ENCODE measurements at places on chromosomes 2 and 18. TPM values are rescaled to one million over a fixed set of nuclear protein-coding genes. Genes with fewer than 3 reads are reported as not detected.

The PIKFYVE gene
- total RNA-seq = 29.2 TPM

The CRYGC gene
- total RNA-seq = not detected

The GALNT14 gene
- total RNA-seq = not detected

The PLEKHA3 gene
- total RNA-seq = 34.4 TPM

GRCh38 chr18:77248873-77249568, 627 bp upstream of the GALR1 start:
- no peak for DNase-seq

GRCh38 chr2:219155054-219155644, 5.5 kb downstream of the NHEJ1 start:
- DNase-seq = peak; percentile 77

DNA sequence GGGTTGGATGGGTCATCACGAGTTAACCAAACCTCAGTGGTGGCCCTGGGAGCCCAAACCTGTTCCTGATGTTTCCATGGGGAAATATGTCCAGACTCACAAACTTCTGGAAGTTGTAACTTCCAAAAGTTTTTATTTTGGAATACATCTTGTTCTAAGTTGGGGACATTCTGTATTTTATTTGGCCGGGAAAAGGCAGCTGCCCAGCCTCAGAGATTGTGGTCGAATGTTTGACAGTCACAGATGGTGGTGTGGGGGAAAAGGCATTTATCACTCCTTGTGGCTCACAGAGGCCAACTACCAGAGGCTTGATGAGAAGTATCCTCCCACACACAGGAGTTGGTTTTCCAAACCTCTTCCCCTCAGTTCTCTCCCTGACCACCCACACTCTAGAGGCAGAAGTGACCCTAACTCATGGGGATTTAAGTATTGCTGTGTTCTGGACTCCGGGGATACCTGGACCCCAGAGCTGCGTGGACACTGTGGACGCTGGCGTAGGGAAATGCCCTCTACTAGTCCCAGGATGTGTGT, 124.7 kb upstream of the PPP1CB start:
- peak; percentile 40 for DNase-seq

GRCh38 chr2:39232141-39232540, 11.6 kb downstream of the CDKL4 start:
- no peak for DNase-seq

DNA sequence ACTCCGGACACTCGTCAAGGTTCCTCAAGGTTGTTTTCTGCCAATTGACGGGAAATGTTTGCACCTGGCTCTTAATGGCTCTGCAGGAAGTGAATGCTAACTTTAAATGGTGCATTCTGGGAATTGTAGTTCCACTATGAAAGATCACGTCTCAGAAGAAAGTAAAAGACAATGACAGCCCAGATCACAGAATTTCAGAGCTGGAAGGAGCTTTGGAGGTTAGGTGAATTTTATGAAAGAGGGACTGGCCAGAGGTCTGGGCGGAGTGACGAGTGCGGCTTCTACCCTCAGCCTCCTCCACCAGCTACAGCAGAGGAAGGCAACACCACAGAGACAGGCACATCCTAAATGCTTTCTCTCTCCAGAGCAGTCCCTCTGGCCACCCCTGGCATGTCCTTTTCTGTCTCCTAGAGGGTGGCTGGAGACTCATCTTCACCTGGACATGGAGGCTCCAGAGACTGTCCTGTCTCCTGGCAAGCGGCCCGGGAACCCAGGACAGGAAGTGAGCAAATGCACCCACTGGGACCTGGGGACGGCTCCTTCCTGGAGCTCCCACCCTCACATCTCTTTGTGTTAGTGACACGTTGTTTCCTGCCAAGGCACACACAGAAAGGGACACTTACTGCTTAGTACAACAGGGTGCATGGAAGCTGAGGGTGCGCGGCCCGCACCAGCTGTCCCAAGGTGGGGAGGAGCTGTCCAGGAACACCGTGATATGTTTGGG, 19.4 kb downstream of the THAP4 start:
- peak; percentile 32 for DNase-seq

DNA sequence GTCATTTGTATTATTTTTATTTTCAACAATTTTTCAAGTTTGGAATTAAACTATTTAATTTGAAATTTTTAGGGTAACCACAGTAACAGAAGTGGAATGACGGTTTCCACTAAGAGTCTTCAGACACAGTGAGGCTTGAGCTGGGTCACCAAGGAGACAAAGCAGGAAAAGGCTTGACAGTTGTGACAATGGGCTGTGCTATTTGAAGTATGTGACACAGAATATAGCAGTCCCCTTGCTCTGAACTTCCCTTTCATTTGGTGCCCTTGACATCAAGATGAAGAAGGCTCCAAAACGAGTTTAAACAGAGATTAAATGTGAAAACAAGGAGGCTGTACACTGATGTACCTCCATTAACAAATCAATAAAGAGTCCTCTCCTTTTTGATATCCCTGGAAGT, 265.4 kb upstream of the DLGAP1 start:
- no peak for DNase-seq

DNA sequence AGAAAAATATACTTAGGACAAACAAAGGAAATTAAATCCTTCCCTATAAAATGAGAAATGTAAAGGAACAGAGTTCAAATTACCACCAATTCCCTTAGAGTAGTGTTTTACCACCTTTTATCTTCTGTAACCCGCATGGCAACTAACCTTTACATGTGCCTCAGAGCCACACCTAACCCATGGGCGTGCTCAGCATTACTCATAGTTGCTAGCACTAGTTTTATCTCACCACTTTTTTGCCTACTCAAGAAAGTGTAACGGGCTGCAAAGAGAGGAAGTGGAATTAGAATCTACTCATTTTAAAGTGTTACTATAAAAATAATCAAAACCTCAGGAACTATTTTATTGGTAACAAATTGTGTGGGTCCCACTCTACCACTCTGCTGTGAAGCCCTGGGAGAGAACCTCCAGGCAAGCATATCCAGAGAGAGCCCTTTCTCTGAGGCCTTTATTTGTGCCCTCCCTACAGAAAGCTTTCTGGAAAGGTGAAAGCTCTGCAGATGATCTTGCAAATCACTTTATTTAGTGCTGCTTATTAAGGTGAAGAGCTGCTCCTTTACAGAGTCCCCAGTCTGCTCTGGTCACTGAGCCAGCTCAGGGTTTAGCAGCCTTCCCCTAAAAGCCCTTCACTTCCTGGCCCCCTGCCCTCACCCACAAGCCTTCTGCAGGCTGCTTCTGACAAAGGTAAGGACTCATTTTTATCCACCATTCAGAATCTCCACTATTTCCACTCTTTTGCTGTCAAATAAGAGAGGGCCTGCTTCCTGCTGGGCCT, 98.8 kb downstream of the TRABD2A start:
- DNase-seq = peak; percentile 53

DNA sequence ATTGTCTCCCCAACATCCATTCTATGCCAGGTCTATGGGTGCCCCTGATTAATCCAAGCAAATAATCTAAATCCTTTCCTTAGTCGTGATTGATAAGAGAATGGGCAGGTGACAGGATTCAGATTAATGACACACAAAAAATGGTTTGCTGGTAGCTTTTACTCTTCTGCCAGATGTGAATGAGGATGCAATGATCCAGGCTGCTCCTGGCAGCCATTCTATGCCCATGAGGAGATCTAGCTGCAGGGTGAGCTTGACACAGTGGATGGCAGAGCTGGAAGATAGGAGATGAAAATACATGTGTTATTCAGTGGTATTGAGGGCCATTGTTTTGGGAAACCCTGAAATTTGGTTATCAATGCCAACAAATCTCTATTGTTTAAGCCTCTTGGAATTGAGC, 69.7 kb downstream of the ACYP2 start:
- no peak for DNase-seq

DNA sequence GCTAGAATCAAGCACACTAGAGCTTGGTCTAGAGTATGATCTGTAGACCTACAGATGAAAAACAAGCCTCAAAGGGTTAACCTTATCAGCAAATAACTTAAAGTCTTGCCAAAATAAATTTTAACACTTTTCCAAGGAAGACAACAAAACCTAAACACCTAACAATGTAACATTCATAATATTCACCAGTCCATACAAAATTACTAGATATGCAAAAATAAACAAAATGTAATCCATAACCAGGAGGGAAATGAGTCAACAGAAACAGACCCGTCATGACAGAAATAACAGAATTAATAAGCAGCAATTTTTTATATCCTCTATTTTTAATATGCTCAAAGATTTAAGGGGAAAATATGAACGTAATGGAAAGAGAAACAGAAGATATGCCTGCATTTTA, 36.1 kb downstream of the TRAK2 start:
- no peak for DNase-seq

GRCh38 chr2:45788401-45788800, 136.9 kb downstream of the PRKCE start:
- DNase-seq = no peak

DNA sequence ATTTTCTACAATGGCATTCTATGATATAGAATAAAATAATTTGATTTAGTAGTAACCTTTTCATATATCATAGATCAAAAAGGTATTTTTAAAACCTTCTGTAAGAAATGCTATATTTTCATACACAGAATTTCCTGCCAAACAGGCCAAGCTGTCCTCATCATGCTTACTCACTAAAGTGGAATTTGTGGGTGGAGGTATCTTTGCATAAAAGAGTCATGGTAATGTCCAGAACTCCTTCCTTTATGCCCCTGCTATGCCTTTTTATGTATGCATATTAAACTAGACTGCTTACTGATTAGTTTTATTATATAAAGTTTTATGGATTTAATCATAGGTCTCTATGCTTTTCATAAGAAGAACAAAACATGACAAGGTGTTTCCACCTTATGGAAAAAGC, 27.5 kb upstream of the MARCHF7 start:
- DNase-seq = peak; percentile 27

DNA sequence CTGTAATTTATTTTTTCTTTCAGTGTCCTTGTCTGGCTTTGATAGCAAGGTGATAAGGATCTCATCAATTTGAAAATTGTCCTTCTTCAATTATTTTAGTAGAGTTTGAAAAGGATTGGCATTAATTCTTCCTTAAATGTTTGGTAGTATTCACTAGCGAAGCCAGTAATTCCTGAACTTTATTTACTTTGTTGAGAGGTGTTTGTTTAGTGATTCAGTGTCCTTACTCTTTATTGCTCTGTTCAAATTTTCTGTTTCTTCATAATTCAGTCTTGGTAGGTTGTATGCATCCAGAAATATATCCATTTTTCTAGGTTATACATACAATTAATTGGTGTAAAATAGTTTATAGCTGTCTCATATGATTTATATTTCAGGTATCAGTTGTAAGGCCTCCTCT, 676.7 kb upstream of the POU3F3 start:
- DNase-seq = no peak
